ENCODE measurements at places on chromosomes 3 and 15.
A peak's percentile ranks its signal among the peaks of the same experiment; 100 is the strongest.

DNA sequence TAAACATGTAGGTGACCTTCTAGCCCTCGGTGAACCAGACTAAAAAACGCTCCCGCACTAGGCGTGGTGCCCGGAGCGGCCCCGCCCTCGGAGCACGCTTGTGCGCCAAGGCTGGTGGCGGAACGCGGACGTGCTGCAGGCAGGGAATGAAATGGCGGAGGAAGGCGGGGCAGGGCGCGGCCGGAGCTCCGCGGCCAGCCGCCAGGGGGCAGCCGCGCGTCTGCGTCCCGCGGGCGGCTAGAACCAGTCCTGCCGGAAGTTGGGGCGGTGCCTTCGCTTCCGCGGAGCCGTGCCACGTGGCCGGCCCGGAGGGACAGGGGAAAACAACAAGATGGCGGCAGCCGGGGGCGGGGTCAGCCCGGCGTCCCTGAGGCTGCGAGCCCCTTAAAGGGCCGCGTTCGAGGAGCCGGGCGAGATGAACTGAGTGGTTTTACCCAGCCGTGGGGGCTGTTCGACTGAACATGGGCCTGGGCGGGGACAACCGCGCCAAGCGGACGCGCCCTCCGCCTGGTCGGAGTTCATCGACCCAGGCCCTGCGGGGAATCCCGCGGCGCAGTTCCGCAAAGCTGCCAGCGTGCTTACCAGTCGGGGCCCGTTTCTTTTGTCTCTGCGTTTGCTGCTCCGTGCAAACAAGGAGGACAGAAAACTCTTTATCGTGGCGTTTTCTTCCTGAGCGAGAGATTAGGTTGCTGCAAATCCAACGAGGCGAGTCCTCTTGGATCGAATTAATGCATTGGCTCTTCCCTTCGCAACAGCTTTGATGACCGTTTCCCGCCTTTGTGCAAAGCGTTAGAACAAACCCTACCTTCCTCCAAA is 90.9 kb upstream of the CHD2 start:
- peak; percentile 97 for DNase-seq

- no peak for DNase-seq
Measured at GRCh38 chr3:70108546-70108945, 109.0 kb downstream of the SAMMSON start.

GRCh38 chr3:38165722-38166387 is 518 bp downstream of the OXSR1 start:
- peak; percentile 9 for DNase-seq

- no peak for DNase-seq
Measured at GRCh38 chr15:86857701-86858100, 778.0 kb downstream of the AGBL1 start.

GRCh38 chr15:76340198-76340802 is 3.7 kb downstream of the ISL2 start:
- no peak for DNase-seq

DNA sequence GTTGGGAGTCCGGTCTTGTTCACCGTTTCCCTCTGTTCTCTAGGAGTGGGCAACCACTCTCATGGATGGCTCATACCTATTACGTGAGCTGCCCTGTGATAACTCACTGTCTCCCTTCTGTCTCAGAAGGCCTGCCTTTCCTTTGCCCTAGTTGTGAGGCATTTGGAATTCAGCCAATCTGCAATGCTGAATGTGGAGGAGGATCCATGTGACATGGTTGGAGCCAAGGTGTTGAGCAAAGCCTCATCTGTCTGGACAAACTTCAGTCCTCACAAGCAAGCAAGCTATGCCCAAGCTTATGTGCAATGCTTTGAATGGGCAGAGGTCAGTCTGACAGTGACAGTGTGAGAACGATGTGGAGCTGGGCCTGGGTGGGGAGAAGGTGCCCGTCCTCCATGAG is 37.8 kb upstream of the ATP10A start:
- peak; percentile 14 for DNase-seq

DNA sequence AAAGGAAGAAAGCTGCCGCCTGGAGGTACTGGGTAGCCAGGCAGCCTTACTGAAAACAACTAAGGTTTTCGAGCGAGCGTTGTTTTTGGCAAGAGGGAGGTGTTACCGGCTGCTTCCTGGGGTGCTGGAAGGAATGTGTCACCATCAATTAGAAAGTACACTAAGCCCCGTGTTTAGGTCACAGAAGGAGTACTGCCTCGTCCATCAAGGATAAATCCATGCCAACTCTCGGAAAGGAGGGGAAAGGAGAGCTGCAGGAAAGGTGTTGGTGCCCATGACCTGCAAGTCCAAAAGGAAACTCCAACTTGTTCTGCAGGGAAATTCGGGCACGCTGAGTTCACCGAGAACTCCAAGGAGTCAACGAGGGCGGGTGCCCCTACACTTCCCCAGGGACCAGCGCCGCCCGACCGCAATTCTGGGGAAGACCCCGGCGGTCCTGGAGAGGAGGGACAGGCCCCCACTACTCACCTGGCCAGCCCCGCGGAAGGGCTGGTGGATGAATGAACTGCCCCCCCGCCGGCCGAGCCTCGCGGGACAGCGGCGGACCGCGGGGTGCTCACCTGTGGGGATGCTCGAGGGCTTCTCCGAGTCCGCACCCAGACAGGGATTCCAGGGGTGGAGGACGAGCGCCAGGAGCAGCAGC is 542 bp downstream of the PLOD2 start:
- peak; percentile 91 for DNase-seq

GRCh38 chr3:149417174-149417573 is 39.7 kb upstream of the TM4SF1 start:
- no peak for DNase-seq

DNA sequence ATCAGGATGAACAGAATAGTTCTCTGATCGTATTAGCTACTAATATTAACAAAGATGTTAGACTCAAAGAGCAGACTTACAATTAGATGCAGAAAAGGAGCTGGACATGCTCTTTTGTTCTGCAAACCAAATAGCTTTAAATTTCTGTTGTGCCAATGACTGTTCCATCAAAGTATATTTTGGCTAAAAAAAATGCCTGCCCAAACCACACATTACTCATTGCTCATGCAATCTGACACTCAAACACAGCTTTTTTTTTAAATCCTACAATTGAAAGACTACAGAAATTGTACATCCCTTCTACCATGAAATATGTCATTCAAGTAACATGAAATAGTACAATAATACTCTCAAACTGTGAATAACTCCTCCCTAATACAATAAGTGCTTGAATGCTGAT is 48.6 kb downstream of the SHOX2 start:
- peak; percentile 52 for DNase-seq

DNA sequence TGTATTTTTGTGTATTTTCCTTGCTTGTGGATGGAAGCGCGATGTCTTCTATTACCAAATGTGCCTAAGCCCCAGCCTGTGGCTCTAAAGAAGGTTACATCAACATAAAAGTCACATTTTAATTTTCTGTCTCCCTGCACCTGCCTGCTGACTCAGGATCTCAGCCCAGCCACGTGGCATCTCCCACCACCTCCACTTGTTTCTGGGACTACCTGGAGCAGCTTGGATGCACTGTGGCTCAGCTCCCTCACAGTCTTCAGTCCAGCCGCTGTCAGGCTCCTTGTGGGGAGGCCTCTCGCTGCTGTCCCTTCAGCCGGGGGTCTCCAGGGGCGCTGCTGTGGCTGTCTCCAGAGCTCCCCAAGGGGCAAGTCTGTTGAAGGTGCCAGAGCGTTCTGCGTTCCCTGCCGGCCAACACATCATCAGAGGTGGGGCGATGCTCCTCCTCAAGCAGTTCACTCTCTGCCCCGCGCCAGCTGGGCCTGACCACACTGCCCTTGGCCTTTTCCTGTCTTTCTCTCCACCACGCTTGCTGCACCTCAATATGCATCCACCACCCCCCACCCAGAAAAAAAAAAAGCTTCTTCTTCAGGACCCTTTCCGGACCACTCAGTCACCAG is 47.7 kb upstream of the BDH1 start:
- DNase-seq = no peak

DNA sequence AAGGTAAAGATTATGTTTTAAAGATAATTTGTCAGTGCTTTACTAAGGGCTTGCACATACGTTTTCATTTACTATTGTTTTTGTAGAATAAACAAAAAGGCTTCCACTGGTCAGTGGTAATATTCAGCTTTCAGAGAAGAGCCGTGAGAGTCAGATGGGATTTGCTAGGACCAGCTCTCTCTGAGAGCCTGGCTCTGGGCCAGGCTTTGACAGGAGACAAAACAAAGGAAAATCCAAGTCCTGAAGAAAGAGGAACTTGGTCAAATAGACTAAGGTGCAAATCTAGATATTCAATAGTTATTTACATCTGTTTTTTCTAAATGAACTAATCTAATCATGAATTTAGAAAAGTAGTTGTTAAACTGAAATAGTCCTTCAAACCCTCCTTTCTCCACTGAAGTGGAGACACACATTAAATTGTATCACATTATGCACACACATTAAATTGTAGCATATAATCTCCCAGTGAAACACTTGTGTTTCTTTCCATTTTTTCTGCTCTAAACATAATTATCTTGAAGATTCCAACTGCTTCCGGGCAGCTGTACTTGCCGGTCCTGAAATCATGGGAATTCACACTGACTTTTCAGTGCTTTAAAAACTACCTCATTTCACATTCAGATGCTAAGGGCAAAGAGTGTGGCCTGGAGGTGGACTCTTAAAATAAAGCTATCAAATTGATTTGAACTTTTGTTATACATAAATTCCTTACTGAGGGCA is 55.1 kb upstream of the FILIP1L start:
- DNase-seq = no peak

- no peak for DNase-seq
Measured at GRCh38 chr15:27679731-27680471, 419.2 kb downstream of the OCA2 start.

GRCh38 chr3:177525987-177526712 is 328.9 kb upstream of the TBL1XR1 start:
- DNase-seq = peak; percentile 86

GRCh38 chr15:33043636-33044035 is 150.9 kb downstream of the FMN1 start:
- DNase-seq = no peak

DNA sequence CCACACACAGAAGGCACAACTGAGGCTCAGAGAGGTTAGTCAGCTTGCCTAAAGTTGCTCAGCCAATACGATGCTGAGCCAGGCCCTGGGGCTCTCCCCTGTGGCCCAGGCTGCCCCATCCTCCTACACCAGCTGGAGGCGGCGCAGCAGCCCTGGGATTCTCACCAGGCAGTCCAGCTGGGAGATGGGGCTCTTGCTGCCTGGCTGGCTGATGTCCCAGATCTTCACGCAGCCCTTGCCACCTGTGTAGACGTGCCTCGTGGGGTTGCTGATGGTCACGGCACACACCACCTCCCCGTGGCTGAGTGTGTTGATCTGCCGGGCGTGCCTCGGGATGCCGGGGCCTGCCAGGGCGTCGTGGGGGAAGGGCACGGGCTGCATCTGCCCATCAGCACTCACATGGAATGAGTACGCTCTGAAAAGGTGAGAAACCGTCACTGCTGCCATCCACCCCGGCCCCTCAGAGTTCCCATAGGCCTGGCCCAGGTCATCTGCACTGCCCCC is 42.8 kb downstream of the TLE3 start:
- DNase-seq = no peak

DNA sequence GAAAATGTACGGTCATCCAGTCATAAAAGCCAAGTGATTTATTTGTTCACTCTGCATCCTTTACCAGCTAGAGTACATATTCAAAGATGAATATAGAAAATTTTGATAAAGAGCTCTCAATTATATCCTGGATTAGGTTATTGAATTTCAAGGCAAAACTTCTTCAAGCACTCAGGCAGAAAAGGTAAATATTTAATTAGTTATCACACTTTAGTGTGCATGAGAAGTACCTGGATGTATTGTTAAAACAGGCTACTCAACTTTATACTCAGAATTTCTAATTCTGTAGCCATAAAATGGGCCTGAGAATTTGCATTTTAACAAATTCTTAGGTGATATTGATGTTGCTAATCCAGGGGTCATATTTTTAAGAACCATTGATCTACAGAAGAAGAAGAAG is 45.3 kb downstream of the ILDR1 start:
- no peak for DNase-seq

- DNase-seq = no peak
Measured at GRCh38 chr15:40388941-40389823, 6.7 kb downstream of the KNSTRN start.

- DNase-seq = no peak
Measured at GRCh38 chr3:57851304-57851703, 95.2 kb downstream of the SLMAP start.

DNA sequence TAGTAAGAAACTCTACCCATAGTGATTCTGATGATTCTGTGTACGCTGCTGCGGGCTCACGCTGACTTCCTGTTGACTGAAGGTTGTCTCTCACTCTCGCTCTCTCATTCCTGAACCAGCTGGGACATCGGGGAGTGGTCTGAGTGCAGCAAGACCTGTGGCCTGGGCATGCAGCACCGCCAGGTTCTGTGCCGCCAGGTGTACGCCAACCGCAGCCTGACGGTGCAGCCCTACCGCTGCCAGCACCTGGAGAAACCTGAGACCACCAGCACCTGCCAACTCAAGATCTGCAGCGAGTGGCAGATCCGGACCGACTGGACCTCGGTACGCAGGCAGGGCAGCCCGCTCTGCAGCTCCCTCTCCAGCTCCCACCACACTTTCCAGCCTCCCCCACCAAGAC is 63.6 kb upstream of the NR2E3 start:
- no peak for DNase-seq

GRCh38 chr15:75721923-75722870 is 9.5 kb upstream of the CSPG4 start:
- no peak for DNase-seq

- no peak for DNase-seq
Measured at GRCh38 chr3:194314388-194315068, 36.6 kb downstream of the CPN2 start.

GRCh38 chr3:100932491-100932890 is 60.7 kb downstream of the ABI3BP start:
- DNase-seq = no peak

DNA sequence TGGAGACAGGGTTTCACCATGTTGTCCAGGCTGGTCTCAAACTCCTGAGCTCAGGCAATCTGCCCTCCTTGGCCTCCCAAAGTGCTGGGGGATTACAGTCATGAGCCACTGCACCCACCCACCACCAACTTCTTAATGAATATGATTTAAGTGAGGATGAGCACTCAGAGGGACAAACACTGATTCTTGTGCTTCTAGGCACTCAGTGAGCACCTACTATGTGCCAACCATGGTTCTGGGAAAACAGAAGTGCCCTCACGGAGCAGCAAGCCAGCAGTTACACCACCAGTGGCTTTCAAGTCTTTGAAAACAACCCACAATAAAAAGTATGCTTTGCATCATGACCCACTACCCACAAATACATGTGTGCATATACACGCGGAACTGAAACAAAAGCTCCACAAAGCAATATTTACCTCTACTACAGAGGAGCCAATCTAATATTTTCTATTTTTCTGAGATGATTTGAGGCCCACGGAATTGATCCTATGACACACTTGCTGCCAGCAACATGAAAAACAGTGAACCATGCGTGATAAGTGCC is 91.9 kb downstream of the MEGF11 start:
- DNase-seq = no peak

- DNase-seq = peak; percentile 5
Measured at GRCh38 chr3:50405249-50405648, 45.9 kb upstream of the TMEM115 start.

All from LHCN-M2 (cell line).